ENCODE measurements at places on chromosomes 2 and 18. TPM values are rescaled to one million over a fixed set of nuclear protein-coding genes. Genes with fewer than 3 reads are reported as not detected.

DNA sequence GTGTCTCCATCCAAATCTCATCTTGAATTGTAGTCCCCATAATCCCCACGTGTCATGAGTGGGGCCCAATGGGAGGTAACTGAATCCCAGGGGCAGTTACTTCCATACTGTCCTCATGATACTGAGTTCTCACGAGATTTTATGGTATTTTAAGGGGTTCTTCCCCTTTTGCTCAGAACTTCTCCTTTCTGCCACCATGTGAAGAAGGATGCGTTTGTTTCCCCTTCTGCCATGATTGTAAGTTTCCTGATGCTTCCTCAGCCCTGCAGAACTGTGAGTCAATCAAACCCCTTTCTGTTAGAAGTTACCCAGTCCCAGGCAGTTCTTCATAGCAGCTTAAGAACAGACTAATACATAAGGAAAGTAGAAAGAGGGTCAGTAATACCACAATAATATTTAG lies 480.4 kb downstream of the KCNJ3 start:
- peaks cover 8% of the 10 kb centered on the region for H3K4me1 ChIP-seq
- no peak overlapping the region for H3K27ac ChIP-seq
- H3K4me3 ChIP-seq = no peak overlapping the region
- H3K36me3 ChIP-seq = no peaks in the 10 kb centered on the region

- no peak overlapping the region for H3K27ac ChIP-seq
- peaks cover 24% of the 10 kb centered on the region for H3K36me3 ChIP-seq
- no peaks in the 10 kb centered on the region for H3K27me3 ChIP-seq
- H3K4me3 ChIP-seq = peak overlapping the region; percentile 58
- DNase-seq = peak; percentile 31
These were observed 679 bp downstream of the RNF144A start for GRCh38 chr2:6917761-6918421.

GRCh38 chr2:14354231-14354630 lies 278.3 kb upstream of the LRATD1 start:
- DNase-seq = no peak
- H3K27me3 ChIP-seq = no peaks in the 10 kb centered on the region
- no peak overlapping the region for H3K4me3 ChIP-seq

DNA sequence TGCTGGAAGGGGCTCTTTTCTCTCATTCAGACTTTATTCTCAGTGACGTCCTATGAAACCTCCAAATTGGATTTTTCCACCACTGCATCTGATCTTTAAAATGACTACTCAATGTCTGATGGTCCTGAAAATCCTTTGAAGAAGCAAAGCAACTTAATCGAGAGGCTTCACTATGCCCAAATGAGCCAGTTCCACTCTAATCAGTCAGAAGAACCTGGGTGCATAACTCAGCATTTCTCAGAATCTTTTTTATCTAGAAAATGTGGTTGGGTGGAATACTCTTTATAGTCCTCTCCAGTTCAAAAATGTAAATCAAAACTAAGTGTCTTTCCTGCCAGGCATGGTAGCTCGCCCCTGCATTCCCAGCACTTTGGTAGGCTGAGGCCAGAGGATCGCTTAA lies 60.7 kb downstream of the PRELID3A start:
- no peaks in the 10 kb centered on the region for H3K27me3 ChIP-seq
- no peaks in the 10 kb centered on the region for H3K4me1 ChIP-seq
- DNase-seq = no peak
- no peak overlapping the region for H3K27ac ChIP-seq

DNA sequence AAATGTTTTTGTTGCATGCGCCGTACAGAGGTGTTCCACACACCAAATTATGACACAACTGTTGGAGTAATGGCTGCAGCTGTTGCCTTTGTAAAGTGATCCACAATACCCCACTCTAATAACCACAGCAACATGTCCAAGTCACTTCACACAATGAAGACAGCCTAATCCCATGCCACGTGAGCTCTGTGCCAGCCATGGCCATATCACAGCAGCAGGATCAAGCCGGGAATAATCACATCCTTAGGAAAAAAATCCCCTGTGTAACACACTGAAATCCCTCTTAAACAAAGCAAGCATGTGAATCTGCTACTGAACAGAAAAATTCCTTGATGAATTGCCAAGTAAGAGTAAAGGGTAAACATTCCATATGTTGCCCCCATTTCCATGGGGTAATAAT lies 179.5 kb upstream of the PARD3B start:
- no peaks in the 10 kb centered on the region for H3K27me3 ChIP-seq
- no peaks in the 10 kb centered on the region for H3K36me3 ChIP-seq
- H3K4me3 ChIP-seq = no peak overlapping the region
- no peaks in the 10 kb centered on the region for H3K4me1 ChIP-seq
- DNase-seq = no peak
- H3K27ac ChIP-seq = no peak overlapping the region

GRCh38 chr2:9244985-9245544 lies 38.5 kb downstream of the ASAP2 start:
- peak; percentile 36 for DNase-seq
- H3K36me3 ChIP-seq = peaks cover 50% of the 10 kb centered on the region
- H3K27ac ChIP-seq = peak overlapping the region; percentile 88
- H3K4me1 ChIP-seq = peaks cover 84% of the 10 kb centered on the region

DNA sequence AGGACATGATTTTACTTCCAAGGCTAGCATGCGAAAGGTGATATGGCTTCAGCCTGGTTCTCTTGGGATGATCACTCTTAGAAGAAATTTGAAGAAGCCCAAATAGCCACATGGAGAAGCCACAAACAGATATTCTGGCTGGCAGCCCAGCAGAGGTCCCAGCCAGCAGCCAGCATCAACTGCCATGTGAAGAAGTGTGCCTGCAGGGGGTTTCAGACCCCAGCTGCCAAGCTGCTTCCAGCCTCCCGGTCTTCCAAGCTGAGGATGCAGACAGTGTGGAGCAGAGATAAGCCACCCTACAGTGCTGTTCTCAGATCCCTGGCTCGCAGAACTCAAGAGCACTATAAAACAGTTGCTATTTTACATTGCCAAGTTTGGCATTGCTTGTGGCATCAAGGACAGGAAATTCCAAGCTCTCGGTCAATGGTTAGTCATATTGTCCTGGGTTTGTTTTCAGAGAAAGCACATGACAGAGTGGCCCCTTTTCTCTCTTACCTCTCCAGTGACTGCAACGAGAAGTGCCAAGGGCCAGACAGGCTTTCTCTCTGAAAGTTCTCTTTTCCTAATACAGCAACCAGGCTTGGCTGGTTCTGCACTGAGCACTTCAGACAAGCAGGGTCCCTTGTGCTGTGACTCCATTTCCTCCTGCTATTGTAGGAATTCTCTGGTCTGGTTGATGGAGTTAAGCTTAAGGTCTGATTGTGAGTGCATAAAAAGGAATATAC lies 223.7 kb downstream of the ANKRD30B start:
- no peaks in the 10 kb centered on the region for H3K27me3 ChIP-seq
- H3K36me3 ChIP-seq = peaks cover 2% of the 10 kb centered on the region
- H3K4me3 ChIP-seq = no peak overlapping the region
- no peak for DNase-seq
- peak overlapping the region; percentile 36 for H3K27ac ChIP-seq

- peak overlapping the region; percentile 7 for H3K27ac ChIP-seq
- peaks cover 10% of the 10 kb centered on the region for H3K27me3 ChIP-seq
- peaks cover 7% of the 10 kb centered on the region for H3K36me3 ChIP-seq
- peaks cover 18% of the 10 kb centered on the region for H3K4me1 ChIP-seq
- peak overlapping the region; percentile 8 for H3K4me3 ChIP-seq
These were observed 169.6 kb downstream of the KCNS3 start for GRCh38 chr2:18047896-18048657.

GRCh38 chr2:67489396-67489795 lies 92.3 kb downstream of the ETAA1 start:
- no peak for DNase-seq
- H3K4me1 ChIP-seq = peaks cover 13% of the 10 kb centered on the region
- H3K27me3 ChIP-seq = no peaks in the 10 kb centered on the region
- no peaks in the 10 kb centered on the region for H3K36me3 ChIP-seq
- H3K4me3 ChIP-seq = no peak overlapping the region
- no peak overlapping the region for H3K27ac ChIP-seq

GRCh38 chr18:48909721-48910120 lies 41.0 kb downstream of the SMAD7 start:
- H3K36me3 ChIP-seq = peaks cover 6% of the 10 kb centered on the region
- peaks cover 16% of the 10 kb centered on the region for H3K4me1 ChIP-seq
- no peak overlapping the region for H3K4me3 ChIP-seq
- no peak for DNase-seq
- H3K27me3 ChIP-seq = no peaks in the 10 kb centered on the region

DNA sequence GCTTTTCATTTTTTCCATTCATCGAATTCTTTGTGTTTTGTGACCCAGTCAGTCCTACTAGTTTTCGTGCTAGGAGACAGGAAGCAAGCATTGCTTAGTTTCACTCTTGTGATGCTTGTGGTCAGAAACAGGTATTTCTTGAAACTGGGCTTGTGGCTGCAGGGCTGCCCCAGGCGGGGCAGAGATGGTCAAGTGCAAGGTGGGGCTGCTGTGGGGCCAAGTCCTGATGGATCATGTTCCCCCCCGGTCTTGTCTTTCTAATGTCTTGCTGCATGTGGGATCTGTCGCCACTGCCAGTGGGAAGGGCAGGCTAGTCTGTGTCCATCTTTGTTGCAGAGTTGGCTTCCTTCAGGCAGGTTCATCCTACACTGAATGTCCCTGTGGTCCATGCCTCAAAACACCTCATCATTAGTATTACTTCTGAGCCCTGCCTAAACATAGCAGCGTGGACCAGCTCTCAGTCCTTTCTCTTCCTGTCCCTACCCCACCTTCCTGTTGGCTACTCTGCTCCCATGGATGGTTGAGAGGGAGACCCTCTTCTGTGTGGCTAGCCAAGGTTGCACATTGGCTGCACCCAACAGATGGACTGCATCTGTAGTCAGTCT lies 38.7 kb downstream of the INPP4A start:
- H3K4me1 ChIP-seq = peaks cover 86% of the 10 kb centered on the region
- peak; percentile 73 for DNase-seq
- no peaks in the 10 kb centered on the region for H3K27me3 ChIP-seq
- H3K36me3 ChIP-seq = peaks cover 16% of the 10 kb centered on the region
- H3K27ac ChIP-seq = peak overlapping the region; percentile 45

- no peaks in the 10 kb centered on the region for H3K27me3 ChIP-seq
- H3K36me3 ChIP-seq = peaks cover 5% of the 10 kb centered on the region
- DNase-seq = no peak
- H3K27ac ChIP-seq = no peak overlapping the region
- no peak overlapping the region for H3K4me3 ChIP-seq
These were observed 123.7 kb downstream of the COL6A3 start for GRCh38 chr2:237290261-237290660.

GRCh38 chr18:13606604-13607254 lies 119.6 kb downstream of the FAM210A start:
- no peak overlapping the region for H3K4me3 ChIP-seq
- H3K4me1 ChIP-seq = no peaks in the 10 kb centered on the region
- no peak for DNase-seq
- H3K27ac ChIP-seq = no peak overlapping the region
- no peaks in the 10 kb centered on the region for H3K36me3 ChIP-seq
- peaks cover 23% of the 10 kb centered on the region for H3K27me3 ChIP-seq

GRCh38 chr2:21836719-21837118 lies 713.0 kb downstream of the TDRD15 start:
- no peak overlapping the region for H3K27ac ChIP-seq
- no peak for DNase-seq
- no peaks in the 10 kb centered on the region for H3K27me3 ChIP-seq
- H3K4me1 ChIP-seq = no peaks in the 10 kb centered on the region
- no peaks in the 10 kb centered on the region for H3K36me3 ChIP-seq

- no peak overlapping the region for H3K27ac ChIP-seq
- H3K4me3 ChIP-seq = no peak overlapping the region
- no peak for DNase-seq
- no peaks in the 10 kb centered on the region for H3K27me3 ChIP-seq
These were observed 42.1 kb upstream of the MAP4K3 start for GRCh38 chr2:39479053-39479670.

DNA sequence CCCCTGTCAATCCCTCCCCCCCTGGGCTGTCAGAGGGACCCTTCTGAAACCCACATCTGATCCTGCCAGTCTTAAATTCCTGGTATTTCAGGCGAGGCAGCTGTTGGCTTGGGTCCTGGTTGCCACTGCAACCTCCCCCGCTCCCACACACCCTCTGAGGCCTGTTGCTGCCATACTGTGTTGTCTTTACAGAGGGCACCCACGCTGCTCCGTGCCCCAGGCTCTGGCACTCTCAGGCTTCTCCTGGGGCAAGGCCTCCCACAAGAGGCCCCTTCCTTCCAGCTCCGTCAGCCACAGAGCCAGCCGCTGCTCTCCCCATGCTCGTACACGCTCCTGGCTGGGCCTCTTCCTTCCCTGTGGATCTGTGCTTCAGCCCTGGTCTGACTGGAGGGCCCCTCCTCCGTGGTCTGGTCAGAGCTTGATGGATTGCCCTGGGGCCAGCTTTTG lies 8.6 kb downstream of the CABLES1 start:
- H3K27me3 ChIP-seq = no peaks in the 10 kb centered on the region
- peaks cover 9% of the 10 kb centered on the region for H3K36me3 ChIP-seq
- H3K27ac ChIP-seq = peak overlapping the region; percentile 37

- H3K4me1 ChIP-seq = no peaks in the 10 kb centered on the region
- H3K4me3 ChIP-seq = no peak overlapping the region
- DNase-seq = no peak
- no peaks in the 10 kb centered on the region for H3K36me3 ChIP-seq
These were observed 19.1 kb downstream of the IL1R2 start for GRCh38 chr2:102010902-102011301.

DNA sequence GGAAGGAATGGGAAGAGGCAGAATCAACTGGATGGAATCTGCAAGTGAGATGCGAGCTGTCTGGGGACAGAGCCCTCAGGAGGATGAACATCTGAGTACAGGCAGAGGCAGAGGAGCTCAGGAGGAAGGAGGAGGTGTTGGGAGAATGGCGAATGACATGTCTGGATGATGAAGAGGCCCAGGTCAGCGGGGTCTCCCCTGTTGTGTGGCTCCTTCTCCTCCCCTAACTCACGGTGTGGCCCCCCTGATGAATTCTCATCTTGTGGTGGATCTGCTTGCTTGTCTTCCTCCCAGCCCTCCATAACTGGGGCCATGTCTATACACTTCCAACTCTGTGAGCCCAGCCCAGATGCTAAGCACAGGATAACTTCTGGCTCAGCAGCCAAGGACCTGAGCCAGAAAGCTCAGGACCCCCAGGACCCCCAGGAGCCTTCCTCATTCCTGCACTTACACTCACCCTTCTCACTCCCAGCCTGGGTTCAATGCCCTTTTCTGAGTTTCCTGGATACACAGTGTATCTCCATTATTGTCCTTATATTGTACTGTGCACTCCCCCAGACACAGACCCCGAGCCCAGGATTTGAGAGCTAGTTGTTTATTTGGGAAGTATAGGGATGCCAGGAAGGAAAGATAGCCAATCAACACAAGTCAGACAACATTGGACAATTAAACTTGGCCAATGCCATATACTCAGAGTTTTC lies 678.6 kb upstream of the HS6ST1 start:
- no peaks in the 10 kb centered on the region for H3K36me3 ChIP-seq
- no peaks in the 10 kb centered on the region for H3K27me3 ChIP-seq
- H3K4me3 ChIP-seq = no peak overlapping the region
- H3K4me1 ChIP-seq = no peaks in the 10 kb centered on the region

Gene SLC8A1
- total RNA-seq = 0.10 TPM

Gene PUS10
- total RNA-seq = 8.0 TPM

Gene DLGAP1
- 9.0 TPM for total RNA-seq

Gene PLEKHB2
- total RNA-seq = 113 TPM

Gene PLGLB2
- total RNA-seq = 1.7 TPM

Gene CCL20
- 39.9 TPM for total RNA-seq

Gene TLX2
- total RNA-seq = not detected
